ENCODE measurements at places on chromosomes 5 and 9.

DNA sequence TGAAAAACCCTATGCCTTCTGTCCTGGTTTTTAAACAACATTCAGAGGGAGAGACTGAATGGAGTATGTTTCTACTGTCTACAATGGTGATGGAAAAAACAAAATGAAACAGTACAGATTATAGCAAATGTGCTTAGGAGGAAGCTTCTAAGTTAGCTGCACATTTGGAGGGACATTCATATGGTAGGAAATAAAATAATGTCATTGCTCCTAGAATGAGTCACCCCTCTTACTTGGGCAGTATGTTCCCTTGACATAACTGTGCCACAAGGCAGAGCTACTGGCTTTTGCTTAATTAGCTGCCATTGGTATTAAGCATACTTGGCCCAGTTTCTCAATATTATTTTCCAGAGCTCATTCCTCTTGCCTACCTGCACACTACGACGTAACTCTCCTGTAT lies 128.9 kb downstream of the GDNF start:
- no peak for DNase-seq

DNA sequence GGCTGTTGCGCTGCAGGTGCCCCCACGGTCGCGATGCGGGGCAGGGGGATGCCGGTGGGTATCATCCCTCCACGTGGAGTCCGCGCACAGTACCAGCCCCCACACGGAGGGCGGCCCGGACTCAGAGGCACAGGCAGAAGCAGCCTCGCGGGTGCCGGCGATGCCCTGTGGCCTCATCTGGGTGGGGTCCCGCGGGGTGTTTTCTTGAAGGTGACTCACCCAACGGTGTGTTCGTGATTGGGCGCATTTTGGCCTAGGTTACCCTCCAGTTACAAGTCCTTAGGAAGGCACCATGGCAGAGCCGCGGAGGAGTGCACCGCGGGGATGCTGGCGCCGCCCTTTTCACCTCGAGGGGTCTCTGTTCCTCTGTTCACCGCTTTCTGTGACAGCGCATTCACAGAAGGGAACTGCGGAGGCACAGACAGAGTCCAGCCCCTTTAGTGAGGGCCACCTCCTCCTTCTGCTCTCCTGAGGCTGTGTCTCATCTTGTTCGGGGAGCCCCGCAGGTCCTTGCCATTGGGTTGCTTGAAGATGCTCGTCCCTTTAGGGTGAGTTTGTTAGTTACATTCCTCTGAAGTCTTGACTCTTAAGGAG lies 21.6 kb upstream of the EXOC3 start:
- no peak for DNase-seq

- no peak for DNase-seq
These were observed 5.5 kb upstream of the AOPEP start for GRCh38 chr9:94720846-94721549.

- DNase-seq = no peak
These were observed 175.7 kb downstream of the PBX3 start for GRCh38 chr9:125922854-125923253.

DNA sequence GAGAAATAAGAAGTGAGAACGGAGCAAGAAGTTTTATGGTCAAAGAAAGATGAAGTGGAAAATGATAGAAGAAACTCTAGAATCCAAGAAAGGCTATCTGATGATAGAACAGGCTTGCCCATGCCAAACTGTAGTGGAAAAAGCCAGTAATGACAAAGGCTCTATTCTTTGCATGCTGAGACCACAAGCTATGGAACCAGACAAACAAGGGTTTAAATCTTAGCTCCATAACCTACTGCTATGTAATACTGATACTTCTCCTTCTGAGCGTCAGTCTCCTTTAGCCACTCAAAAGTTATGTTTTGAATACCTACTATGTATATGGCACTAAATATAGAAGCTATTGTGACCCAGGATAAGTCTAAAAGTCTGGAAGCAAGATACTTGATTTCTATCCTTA lies 51.2 kb upstream of the TRIM32 start:
- DNase-seq = no peak

DNA sequence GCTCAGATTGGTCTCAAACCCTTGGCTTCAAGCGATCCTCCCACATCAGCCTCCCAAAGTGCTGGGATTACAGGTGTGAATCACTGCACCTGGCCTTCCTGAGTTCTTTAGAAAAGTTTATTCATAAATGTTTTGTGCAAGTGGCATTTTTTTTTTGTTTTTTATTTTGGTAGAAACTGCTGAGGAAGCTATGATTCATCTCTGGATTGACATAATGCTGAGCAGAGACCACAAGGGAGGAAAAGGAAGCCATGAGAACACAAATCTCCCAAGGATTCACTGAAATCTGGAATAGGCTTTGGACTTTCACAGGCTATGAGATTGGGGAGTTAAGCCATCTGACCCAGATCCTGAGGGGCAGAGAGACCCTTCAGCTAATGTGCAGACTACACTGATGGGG lies 3.4 kb upstream of the SLC46A2 start:
- peak; percentile 83 for DNase-seq

- no peak for DNase-seq
These were observed 52.5 kb downstream of the HRH2 start for GRCh38 chr5:175710326-175710725.

- no peak for DNase-seq
These were observed at the start of gene PHYHD1 for GRCh38 chr9:128920381-128921058. TSS of gene PHYHD1 (plus strand) at chr9:128920982. CDS start at chr9:128922324, 1,342 bp downstream.

GRCh38 chr9:68836788-68837187 lies 131.7 kb downstream of the PIP5K1B start:
- DNase-seq = no peak

GRCh38 chr5:157273131-157273556 lies 7.2 kb downstream of the CYFIP2 start:
- DNase-seq = peak; percentile 88

- no peak for DNase-seq
These were observed 16.1 kb upstream of the NDST1 start for GRCh38 chr5:150491876-150492275.

- no peak for DNase-seq
These were observed 14.3 kb upstream of the MGAT1 start for GRCh38 chr5:180816608-180817534.

DNA sequence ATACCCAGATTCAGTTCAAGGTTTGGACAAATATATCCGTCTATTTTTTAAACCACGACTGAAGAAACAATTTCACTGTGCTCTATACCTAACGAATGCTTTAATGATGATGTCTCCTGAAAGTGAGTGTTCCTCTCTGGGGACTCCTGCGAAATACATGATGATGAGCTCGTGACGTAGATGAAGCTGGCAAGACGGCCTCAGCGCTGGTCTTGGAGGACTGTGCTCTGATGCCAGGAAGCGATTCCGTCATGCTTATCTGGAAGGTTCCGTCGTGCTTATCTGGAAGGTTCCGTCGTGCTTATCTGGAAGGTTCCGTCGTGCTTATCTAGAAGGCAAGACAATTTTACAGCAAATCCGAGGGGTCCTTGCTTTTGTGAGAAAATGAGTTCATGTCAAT lies 250.8 kb upstream of the IRX2 start:
- DNase-seq = no peak

DNA sequence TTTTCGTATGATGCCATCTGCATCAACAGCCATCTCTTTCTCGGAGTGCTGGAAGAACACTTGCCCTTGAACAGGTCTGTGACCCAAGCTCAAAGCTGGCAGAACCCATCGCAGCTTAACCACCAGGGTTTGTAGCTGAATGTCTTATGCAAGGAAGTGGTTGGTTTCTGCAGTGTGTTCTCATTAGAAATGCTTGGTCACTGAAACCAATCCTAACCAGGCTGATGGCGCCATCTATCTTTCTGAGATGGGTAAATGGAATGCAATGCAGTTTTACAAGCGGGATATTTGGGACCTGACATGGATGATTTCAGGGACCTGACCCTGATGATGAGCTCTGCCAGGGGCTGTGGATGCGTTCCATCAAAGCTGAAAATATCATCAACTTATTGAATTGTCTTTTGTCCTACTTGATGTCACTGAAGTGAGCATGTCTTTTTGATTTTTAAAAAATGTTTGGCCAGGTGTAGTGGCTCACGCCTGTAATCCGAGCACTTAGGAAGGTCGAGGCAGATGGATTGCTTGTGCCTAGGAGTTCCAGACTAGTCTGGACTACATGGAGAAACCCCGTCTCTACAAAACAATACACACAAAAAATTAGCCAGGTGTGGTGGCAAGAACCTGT lies 28.7 kb downstream of the DMRT3 start:
- peak; percentile 69 for DNase-seq

DNA sequence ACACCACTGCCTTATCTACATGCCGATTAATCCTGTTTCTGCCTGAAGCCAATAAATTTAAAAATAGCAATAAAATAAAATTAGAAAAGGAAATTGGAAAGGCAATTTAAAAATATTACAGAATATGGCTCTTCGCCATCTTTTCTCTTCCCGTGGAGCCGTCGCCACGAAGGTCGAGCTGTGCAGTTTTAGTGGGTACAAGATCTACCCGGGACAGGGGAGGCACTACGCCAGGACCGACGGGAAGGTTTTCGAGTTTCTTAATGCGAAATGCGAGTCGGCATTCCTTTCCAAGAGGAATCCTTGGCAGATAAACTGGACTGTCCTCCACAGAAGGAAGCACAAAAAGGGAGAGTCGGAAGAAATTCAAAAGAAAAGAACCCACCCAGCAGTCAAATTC lies 41.7 kb upstream of the SMC5 start:
- DNase-seq = no peak

DNA sequence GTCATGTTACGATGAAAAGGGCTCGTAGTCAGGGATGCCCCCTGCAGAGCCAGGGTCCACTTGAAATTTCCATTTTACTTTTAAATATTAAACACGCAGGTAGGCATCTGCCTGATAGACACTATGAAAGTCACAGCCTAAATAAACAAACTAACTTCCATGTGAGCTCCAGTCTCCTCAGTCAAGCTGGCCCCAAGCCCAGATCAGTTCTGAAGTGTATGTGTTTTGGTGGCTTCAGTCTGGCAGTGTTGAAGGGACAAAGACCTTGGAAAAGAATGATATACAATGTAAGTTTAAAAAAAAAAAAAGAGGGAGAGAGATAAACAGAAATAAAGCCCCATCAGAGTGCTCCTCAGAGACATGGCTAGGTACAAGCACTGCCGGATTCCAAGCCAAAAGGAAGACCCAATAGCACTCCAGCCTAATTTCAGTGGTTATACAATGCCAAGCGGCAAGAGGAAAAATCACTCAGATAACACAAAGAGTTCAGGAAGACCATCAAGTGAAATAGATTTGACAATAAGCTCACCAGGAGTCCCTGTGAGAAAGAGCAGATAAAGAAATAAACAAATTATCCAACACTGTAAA lies 181.0 kb downstream of the BNC2 start:
- DNase-seq = no peak

DNA sequence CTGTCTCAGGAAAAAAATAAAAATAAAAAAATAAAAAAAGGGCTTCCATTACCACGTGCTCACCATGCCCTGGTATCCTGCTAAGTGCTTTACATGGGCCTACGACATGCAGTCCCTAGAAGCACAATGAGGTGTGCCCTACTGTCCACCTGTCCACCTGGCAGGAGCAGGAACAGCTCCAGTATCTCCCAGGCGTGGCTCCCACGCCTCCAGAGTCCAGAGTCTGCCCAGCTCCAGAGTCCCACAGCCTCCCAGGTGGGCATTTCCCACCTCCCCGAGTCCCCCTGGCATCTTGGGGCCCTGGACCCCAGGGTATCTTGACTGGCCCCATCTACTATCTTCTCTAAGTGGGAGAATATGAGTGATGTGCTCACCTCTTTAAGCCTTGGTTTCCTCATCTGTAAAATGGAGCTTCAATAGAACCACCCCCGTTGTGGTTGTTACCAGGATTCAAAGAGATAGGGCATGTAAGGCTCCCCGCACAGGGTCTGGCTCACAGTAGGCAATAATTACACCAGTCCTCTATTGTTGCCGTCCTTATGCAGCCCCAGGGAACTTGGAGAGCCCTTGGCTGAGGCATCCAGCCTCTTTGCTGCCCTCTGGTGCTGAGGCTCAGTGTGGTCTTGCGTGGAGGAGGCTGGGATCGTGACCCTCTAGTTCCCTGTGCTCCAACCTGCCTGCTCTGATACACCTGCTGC lies 8.9 kb downstream of the CXCL14 start:
- DNase-seq = no peak

DNA sequence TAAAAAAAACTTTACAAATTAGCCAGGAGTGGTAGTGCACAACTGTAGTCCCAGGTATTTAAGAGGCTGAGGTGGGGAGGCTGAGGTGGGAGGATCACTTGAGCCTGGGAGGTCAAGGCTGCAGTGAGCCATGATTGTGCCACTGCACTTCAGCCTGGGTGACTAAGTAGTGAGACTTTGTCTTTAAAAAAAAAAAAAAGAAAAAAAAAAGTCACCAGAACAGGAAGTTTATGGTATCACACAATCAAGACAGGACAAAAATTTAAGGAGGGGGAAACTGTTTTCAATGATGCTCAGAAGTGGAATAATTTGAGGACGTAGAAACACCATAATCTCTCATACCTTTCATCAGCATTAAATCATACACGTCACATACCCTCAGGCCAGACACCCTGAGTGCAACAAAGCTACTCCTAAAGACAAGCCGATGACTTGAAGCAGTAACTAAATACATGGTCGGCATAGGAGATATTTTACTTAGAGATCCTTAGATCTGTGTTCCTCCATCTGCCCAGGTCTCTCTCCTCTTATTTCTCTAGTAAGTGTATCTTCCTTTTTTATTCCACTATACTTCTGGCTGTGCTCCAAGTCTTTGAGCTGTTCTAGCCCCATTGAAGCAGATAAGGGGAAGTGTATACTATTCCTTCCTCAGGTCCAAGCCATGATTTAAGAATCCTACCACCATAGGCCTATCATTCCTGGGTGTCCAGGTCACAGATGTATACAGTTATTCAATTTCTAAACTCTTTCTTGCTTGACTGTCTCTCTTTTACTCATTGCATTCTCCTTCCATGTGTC lies 91.3 kb upstream of the APC start:
- peak; percentile 21 for DNase-seq

DNA sequence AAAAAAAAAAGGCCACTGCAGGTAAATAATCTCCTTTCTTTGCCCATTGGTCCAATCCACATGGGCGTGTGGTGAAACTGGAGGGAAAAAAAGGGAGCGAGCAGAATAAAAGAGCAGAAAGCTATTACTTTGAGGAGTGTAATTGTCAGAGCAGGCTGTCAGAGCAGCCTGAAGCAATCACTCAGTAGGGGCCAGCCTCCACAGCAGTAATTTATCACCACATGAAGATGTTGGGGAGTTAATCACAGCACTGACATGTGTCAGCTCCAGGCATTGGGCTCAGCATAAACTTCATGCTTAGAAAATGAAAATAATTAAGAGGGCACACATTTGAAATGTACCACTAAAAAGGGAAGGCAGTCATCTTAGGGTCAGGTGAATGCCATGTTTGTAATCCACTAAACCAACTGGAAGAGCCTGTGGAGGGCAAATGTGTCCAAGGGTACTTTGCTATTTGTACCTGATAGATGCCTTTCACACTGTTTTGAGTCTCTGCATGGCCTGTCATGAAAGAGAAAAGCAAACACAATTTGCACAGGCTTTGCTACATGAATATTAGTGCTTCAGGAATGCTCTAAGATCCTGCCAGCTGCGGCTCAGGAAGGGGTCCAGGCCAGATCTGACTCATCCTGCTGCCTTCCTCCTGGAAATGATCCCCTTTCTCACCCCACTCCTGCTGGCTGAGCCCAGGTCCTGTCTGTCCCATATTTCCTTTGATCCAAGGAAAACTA lies 2.9 kb upstream of the PTGER4 start:
- no peak for DNase-seq

GRCh38 chr5:159206818-159207217 lies 2.5 kb downstream of the RNF145 start:
- DNase-seq = no peak

- no peak for DNase-seq
These were observed 33.2 kb upstream of the ERAP2 start for GRCh38 chr5:96843140-96843539.

- peak; percentile 48 for DNase-seq
These were observed 7.4 kb upstream of the PPP3R2 start for GRCh38 chr9:101601904-101602765.

- no peak for DNase-seq
These were observed 132.7 kb downstream of the GLIS3 start for GRCh38 chr9:4167079-4167671.

Data from CD14-positive monocyte (primary cell).